ENCODE measurements at places on chromosomes 7 and 10.

DNA sequence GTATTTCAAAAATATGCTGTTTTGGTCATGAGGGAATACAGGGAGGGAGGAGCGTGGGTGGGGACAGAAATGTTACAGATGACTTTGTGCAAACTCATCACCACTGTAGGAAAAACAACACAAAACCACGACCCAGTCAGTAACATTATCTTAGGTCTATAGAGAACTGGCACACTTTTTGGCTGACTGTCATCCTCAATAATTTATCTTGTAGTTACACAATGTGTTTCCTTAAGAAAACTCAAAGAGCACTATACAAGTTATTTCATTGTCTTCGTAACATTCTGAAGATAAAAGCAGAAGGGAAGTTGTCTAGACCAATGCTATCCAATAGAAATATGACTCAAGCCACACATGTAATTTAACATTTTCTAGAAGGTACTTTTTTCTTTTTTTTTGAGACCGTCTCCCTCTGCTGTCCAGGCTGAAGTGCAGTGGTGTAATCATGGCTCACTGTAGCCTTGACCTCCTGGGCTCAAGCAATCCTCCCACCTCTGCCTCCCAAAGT, 16.9 kb upstream of the CDK14 start:
- DNase-seq = no peak

DNA sequence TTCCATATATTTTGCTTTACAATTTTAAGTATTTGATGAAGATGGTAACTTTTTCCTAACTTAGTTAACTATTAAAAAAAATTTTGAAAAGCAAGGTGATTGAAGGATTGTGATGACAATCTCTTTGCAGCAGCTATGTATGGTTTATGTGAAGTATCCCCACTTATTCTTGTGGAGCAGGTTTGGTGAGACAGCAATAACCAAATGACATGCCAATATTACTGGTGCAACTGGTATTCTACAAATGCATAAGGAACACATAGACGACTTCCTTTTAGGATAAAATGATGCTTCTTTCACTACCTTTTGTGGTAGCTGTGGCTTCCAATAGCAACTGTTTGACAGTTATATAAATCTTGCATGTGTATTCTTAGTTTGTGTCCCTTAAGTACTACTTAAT, 465.3 kb downstream of the PLXDC2 start:
- no peak for DNase-seq

DNA sequence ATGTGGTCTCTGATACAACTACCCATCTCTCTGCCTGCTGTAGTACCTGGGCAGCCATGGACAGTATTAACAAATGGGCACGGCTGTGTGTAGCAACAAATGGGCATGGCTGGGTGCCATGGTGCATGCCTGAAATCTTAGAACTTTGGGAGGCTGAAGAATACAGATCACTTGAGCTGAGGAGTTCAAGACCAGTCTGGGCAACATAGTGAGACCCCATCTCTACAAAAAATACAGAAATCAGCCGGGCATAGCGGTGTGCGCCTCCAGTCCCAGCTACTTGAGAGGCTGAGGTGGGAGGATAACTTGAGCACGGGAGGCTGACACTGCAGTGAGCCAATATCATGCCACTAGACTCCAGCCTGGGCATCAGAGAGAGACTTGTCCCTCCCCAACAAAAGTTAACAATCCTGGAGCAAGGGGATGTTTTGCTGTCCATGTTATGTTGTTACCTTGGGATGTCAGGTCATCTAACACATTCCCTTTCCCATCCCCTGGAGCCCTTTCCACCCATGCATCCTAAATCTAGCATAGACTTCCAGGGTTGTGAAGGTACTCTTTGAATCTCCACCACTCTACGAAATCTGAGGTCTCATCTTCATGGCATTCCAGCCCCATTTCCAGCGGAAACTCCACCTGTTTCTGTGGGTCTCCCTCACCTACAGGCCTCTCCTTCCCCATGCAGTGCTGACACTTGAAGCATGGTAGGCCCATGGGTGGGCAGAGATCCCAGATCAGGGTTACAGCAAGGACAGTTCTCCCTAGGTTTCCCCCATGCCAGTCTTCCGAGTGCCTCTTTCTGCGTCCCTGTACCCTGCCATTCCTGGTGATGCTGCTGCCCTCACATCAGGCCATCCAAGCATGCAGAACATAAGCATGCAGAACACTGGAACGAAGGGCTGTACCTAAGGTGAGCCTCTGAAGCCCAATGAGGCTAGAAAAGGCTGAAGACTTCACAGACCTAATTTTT, 13.1 kb downstream of the FXYD4 start:
- DNase-seq = no peak

- DNase-seq = no peak
These were observed 82.3 kb downstream of the PRKAG2 start for GRCh38 chr7:151794508-151795167.

DNA sequence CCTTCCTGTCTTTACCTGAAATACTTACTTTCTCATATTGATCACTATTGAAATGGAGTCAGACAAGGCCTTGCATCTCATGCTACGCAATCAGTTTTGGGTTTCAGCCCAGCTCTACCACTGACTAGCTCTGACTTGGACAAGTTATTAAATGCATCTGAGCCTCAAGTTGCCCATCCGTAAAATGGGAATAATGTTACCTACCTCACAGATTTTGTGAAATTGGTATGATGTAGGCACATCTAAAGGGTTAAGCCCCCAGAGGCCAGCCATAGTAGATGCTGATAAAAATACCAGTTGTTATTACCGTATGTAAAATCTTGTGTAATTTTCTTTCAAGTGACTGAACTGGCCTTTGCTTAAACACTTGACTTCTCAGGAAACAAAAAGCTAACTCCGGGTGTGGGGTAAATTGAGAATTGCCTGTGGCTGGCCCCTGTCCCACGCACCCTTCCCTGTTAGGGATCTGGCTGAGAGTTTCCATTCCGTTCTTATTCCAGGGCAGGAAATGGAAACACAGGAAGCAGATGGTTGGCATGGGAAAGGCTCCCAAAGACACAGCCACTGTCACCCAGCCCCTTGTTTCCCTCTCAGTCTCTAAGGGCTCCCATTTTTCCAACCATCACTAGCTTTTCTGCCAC, 7.5 kb downstream of the DUSP5 start:
- no peak for DNase-seq

DNA sequence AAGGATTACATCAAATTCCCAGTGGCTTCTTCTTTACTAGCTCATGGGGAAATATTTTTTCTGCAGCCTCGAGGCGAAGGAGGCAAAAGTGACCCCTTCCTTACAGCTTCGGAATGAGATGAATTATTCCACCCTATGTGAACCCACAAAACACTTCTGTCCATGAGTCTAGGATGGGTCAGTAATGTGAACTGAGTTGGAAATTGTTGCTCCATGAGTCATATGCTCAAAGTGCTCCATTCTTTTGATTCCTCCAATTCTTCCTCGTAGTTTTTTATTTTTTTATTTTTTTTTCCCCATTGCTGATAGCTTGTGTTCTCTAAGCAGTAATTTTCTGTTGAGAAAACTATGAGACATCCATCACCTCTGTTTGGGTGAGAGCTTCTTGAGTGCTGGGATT, 31.7 kb upstream of the FAM204A start:
- DNase-seq = no peak

DNA sequence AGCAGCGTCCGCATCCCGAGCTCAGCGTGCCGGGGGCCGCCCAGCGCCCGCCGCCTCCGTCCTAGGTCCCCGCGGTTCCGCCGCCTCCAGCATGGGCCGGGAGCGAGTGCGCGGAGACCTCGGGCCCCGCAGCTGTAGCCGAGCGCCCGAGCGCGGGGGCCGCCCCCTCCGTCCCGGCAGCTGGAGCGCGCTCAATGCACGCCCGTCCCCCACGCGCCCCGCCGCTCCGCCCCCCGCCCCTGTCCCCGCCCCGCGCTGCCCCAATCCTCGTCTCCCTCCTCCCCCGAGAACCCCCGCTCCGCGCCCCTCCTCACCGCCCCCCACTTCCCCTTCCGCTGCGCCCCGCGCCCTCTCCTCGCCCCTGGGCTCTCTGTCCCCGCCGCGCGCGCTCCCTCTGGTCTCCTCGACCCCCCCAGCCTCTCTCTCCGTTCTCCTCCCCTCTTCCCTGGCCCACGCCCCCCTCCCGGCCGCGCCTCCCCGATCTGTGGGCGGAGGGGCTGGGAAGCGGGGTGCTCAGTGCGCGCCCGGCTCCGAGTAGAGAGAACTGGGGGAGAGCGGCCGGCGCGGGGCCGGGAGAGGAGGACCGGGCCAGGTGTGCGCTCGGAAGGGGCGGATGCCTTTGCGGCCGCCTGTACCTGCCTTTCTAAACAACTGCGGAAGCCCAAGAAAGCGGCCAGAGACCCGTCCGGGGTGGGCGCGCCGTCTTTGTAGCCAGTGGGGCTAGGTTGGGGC, at the start of gene VIPR2:
Gene VIPR2 (minus strand): TSS at position 110 of the 732 bp plus-strand sequence. CDS start 96 bp downstream, at position 14.
- DNase-seq = no peak
